ENCODE measurements at places on chromosomes 5 and 9. TPM values are rescaled to one million over a fixed set of nuclear protein-coding genes. Genes with fewer than 3 reads are reported as not detected.

ELAVL2 gene
- total RNA-seq, result under 0.01 TPM

MLANA gene
- not detected for total RNA-seq

IL3 gene
- total RNA-seq, result not detected

FAM221B gene
- not detected for total RNA-seq

VPS13A gene
- total RNA-seq, result 27.2 TPM

TPPP gene
- total RNA-seq, result 0.26 TPM

CARTPT gene
- not detected for total RNA-seq

SLC36A2 gene
- total RNA-seq, result not detected

SV2C gene
- not detected for total RNA-seq

CAMSAP1 gene
- total RNA-seq, result 18.8 TPM

Data from fibroblast of lung (primary cell).